ENCODE measurements at places on chromosomes 7 and 10. TPM values are rescaled to one million over a fixed set of nuclear protein-coding genes. Genes with fewer than 3 reads are reported as not detected.

The HTR5A gene
- not detected for total RNA-seq

The BBS9 gene
- 37.2 TPM for total RNA-seq

The IFIT1B gene
- 0.87 TPM for total RNA-seq

The GALNT17 gene
- 22.4 TPM for total RNA-seq

The VAX1 gene
- not detected for total RNA-seq

The CYP17A1 gene
- not detected for total RNA-seq

The TMEM140 gene
- total RNA-seq = 12.0 TPM

The OR2A1 gene
- 0.39 TPM for total RNA-seq

The FAM185A gene
- total RNA-seq = 6.5 TPM

The PPP1R17 gene
- total RNA-seq = not detected

The BLNK gene
- total RNA-seq = 20.2 TPM

The TMEM176A gene
- total RNA-seq = 30.7 TPM

The CFAP69 gene
- total RNA-seq = 15.8 TPM

The FOXI2 gene
- 0.23 TPM for total RNA-seq

The CPA1 gene
- total RNA-seq = 5.9 TPM

The TRIM74 gene
- 0.69 TPM for total RNA-seq

The HOXA3 gene
- 20.8 TPM for total RNA-seq

The PUS7 gene
- total RNA-seq = 11.6 TPM

The TMEM168 gene
- 32.8 TPM for total RNA-seq

The PIK3AP1 gene
- total RNA-seq = 23.4 TPM

The CFAP46 gene
- total RNA-seq = not detected

The INHBA gene
- 30.8 TPM for total RNA-seq

The GHRHR gene
- 1.3 TPM for total RNA-seq

The TMED4 gene
- 62.2 TPM for total RNA-seq

The CACNA2D1 gene
- total RNA-seq = 40.5 TPM

The LIPJ gene
- not detected for total RNA-seq

The SPDYE16 gene
- total RNA-seq = 0.48 TPM

The ANKRD30A gene
- not detected for total RNA-seq

The ZNF117 gene
- 28.0 TPM for total RNA-seq

The SPDYE8 gene
- total RNA-seq = not detected

The CRPPA gene
- total RNA-seq = 2.1 TPM

The SPDYE9 gene
- total RNA-seq = not detected

The MALRD1 gene
- total RNA-seq = 1.2 TPM

The CUZD1 gene
- total RNA-seq = 0.58 TPM

The RFC2 gene
- total RNA-seq = 14.2 TPM

The BTBD16 gene
- total RNA-seq = 2.4 TPM

The PLAC9 gene
- 113 TPM for total RNA-seq

The DENND10 gene
- 28.8 TPM for total RNA-seq

The COL17A1 gene
- total RNA-seq = 1.5 TPM

The CCDC146 gene
- 8.9 TPM for total RNA-seq
